Activated T-cell treated with anti-CD3 and anti-CD28 coated beads, Interleukin-2, amount 50 U/mL, for 72 hours (primary cell): ENCODE measurements at places on chromosomes 2 and 18. TPM values are rescaled to one million over a fixed set of nuclear protein-coding genes. Genes with fewer than 3 reads are reported as not detected.

SAG gene
- 0.02 TPM for total RNA-seq

UGT1A4 gene
- not detected for total RNA-seq

EPC2 gene
- 33.2 TPM for total RNA-seq

GKN2 gene
- total RNA-seq: not detected

SSB gene
- total RNA-seq: 75.0 TPM

SULT1C4 gene
- total RNA-seq: not detected

FSHR gene
- total RNA-seq: not detected

VIL1 gene
- not detected for total RNA-seq

RNASEH1 gene
- 23.4 TPM for total RNA-seq

ABCB11 gene
- not detected for total RNA-seq

ZNF519 gene
- 24.9 TPM for total RNA-seq

GPR45 gene
- total RNA-seq: not detected

PTCD3 gene
- 155 TPM for total RNA-seq

ST6GAL2 gene
- total RNA-seq: not detected

C1GALT1C1L gene
- total RNA-seq: 0.48 TPM

PNPT1 gene
- 21.6 TPM for total RNA-seq

CFC1 gene
- total RNA-seq: not detected

IGFBP5 gene
- not detected for total RNA-seq

ANKRD62 gene
- total RNA-seq: not detected

ALPP gene
- not detected for total RNA-seq

KDSR gene
- total RNA-seq: 81.0 TPM

SMAD2 gene
- total RNA-seq: 249 TPM

POU3F3 gene
- not detected for total RNA-seq

LOXL3 gene
- total RNA-seq: 3.6 TPM
